ENCODE measurements at places on chromosomes 2 and 18. TPM values are rescaled to one million over a fixed set of nuclear protein-coding genes. Genes with fewer than 3 reads are reported as not detected.

DNA sequence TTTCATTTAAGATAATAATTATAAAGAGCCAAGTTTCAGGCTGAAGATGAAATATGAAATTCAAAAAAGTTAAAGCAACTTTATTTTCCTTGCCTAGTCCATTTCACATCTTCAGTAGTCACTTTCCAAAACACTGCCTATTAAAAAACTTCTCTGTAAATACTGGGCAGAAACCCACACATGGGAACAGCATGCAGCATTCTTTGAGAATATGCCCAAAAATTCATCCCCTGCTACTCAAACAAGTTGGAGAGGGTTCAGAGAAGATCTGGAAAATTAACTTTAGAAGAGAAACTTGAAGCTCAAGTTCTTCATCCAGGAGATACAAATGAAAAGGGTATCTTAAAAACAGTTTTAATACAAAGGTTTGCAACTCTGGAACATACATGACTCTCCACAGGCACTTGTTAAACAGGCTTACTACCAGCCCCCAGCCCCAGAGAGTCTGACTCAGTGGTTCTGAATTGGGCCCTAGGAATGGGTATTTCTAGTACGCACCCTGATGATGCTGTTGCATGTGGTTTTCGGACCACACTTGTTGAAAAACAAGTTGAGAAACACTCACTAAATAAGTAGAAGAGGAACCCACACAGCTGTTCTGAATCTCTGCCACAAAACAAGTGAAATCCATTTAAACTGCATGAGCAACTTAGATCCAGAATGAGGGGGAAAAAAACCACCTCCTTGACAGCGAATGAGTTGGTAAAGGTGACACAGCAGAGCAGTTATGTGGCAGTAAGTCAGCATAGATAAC is 329.1 kb downstream of the SATB2 start:
- no peak for DNase-seq

DNA sequence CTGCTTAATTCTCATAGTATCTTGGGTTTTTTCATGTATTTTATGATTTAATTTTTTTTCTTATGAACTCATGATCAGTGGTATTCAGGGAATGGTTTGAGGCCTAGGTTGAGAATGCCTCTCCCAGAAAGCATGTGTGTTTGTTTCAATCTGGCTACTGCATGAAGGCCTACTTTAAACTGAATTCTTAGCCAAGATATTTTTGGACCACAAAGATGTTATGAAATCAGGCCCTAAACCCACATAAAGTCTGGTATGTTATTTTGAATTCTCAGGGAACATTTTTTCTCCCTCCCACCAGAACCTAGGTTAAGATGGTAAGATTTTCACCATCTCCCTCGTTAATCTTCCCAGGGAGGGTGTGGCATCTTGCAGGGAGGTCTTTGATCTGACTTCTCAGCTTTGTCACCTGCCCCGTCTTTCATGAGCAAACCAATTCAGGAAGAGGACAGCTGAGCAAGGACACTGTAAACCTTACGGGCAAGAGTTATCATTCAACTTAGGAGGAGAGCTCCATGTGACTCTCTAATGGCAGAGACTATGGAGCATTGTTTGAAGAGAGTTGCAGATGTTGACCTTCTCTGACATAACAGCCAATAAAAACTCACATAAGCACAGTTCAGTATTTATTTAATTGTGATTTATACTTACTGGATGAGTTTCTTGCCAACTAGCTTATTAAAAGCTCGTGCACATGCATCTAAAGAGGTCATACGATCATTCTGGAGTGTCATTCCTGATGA is 21.3 kb upstream of the ACKR3 start:
- DNase-seq = no peak

- DNase-seq = no peak
Observed at GRCh38 chr2:2621855-2622254, 290.8 kb upstream of the MYT1L start.

GRCh38 chr2:88265352-88266303 is 95.5 kb downstream of the THNSL2 start:
- peak; percentile 51 for DNase-seq

- no peak for DNase-seq
Observed at GRCh38 chr2:191301971-191302370, 56.8 kb downstream of the MYO1B start.

DNA sequence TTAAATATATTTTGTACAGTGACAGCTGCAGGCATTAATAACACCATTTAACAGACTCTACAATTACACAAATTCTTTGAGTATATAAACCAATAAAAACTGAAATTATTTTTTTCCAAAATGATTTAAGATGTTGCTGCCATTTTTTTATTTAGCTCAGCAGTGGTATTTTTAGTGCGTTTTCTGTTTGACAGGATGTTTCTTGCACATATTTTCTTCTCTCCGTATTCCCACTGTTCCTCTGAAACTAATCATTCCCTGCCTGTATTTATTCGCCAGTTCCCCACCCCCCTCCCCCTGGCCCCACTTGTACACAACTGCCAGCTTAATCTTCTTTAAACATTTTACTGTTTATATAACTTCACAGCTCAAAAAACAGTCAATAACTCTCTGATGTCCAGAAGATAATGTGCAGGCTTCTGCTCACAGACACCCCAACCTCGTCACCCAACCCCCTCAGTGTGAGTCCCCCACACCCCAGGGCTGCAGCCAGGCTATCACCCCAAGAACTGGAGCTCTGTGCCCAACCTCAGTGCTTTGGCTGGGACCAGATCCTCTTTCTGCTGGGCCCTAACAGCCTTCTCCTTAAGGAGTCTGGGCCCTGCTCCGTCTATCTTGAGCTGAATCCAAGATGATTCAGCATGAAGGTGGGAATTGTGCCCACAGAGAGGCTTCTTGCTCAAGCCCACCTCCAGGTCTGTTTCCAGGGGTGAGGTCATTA is 41.6 kb upstream of the MAP4K4 start:
- peak; percentile 17 for DNase-seq

CNGA3 gene
- polyA plus RNA-seq = not detected

- DNase-seq = peak; percentile 13
Observed at GRCh38 chr2:232230560-232230959, 148.0 kb upstream of the ALPP start.

DNA sequence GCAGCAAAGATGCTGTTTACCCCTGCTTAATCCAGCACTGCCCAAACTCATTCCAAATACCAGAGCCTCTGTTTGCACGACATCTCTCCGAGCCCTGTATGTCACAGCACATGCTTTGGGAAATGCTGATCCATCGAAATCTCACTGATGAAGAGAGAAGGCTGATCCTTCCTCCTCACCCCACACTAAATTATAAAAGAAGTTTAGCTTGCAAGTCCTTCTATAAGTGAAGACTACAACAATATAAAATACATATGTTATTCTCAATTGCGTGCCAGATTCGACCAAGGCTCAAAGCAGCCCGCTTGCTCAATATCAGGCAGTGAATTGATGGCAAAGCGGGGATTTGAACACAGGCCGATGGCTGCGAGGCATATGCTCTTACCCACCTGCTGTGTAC is 30.7 kb upstream of the SLC35F6 start:
- no peak for DNase-seq

EIPR1 gene
- polyA plus RNA-seq = 27.4 TPM

MTA3 gene
- polyA plus RNA-seq = 44.3 TPM

DNA sequence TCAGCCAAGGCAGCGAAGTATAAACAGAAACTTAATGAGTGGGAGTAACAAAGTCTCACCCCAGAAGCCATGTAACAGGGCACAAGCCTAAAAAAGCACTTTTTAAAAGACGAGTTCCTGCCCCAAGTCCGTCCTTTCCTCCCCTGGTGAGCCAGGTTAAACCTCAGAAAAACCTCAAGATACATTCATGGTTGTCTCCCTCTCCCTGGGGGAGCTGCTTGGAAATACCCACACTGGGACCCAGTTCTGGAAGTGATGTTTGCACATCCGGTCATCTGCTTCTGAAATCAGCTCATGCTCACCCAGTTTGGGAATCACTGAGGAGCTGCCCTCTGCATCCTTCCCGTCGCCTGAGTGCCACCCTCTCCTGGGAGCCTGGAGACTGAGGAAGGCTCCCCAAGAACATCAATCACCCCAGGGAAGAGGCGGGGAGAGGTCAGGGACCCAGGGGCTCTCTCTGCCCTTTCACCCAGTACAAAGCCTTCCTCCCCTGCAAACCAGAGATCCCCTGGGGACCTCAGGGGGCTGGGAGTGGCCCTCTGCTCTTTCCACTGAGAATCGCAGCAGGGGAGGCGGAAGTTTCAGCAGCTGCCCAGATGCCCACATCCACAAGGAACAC is 150.6 kb upstream of the AGAP1 start:
- DNase-seq = no peak

DNA sequence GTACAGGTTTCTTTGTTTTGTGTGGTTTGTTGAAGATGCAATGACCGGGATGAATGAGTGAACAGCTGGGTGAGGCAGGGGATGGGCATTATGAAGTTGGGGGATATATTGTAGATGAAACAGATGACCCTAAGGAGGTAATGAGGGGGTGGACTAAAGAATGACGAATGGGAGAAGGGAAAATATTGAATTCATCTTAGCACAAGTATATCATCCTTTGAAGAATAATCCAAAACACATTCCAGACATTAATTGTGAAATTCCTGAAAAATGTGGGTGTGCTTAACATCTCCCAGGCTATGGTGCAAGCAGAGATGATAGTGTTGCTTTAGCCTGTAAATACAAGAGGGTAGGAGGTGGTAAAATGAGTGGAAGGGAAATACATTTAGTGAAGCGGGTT is 5.8 kb downstream of the CRIM1 start:
- no peak for DNase-seq

MRPS5 gene
- 55.3 TPM for polyA plus RNA-seq

- no peak for DNase-seq
Observed at GRCh38 chr2:239251971-239252370, 148.8 kb downstream of the HDAC4 start.

DNA sequence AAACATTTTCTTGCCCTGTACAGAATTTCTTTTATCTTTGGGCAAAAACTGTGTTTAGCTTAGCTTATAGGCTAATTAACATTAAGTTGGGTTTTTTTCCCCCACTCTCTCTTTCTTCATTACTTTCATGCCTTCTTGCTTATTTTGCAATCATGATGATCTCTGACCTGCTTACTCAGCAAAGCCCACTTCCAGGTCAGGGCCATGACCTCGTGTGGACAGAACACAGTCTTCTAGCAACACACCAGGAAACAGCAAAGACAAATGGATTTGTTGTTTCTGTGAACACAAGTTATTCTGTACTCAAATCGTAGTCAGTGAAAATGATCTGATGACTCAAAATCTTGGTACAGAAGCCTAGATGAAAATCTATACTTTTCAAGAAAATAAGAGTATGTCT is 60.7 kb downstream of the SPATS2L start:
- no peak for DNase-seq

DNA sequence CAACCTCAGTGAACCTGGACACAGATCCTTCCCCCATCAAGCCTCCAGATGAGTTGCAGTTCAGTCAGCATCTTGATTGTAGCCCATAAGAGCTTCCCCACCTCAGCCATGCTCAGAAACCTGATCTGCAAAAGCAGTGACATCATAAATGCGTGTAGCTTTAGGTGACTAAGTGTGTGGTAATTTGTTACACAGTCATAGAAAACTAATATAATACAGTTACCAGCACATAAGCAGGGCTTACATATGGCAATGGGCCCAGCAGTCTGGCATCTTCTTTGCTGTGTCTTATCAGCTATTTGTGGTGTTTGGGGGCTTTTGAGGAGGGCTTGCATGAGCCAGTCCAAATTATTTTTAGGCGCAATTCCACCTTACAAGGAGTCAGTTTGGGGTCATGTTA is 807.0 kb downstream of the SLC4A3 start:
- DNase-seq = no peak

DNA sequence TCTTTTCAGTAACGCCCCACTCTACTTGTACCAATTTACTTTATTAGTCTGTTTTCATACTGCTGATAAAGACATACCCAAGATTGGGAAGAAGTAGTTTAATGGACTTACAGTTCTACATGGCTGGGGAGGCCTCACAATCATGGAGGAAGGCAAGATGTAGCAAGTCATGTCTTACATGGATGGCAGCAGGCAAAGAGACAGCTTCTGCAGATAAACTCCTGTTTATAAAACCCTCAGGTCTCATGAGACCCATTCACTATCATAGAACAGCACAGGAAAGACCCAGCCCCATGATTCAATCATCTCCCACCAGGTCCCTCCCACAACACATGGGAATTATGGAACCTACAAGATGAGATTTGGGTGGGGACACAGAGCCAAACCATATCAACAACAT is 38.8 kb upstream of the OSBPL6 start:
- DNase-seq = no peak

- DNase-seq = peak; percentile 26
Observed at GRCh38 chr2:30346471-30347169, 100.4 kb upstream of the LCLAT1 start.

SOX11 gene
- polyA plus RNA-seq = 2.5 TPM

GLI2 gene
- polyA plus RNA-seq = 5.3 TPM

GRCh38 chr2:230985519-230986231 is 10.2 kb upstream of the SPATA3 start:
- DNase-seq = no peak

DNA sequence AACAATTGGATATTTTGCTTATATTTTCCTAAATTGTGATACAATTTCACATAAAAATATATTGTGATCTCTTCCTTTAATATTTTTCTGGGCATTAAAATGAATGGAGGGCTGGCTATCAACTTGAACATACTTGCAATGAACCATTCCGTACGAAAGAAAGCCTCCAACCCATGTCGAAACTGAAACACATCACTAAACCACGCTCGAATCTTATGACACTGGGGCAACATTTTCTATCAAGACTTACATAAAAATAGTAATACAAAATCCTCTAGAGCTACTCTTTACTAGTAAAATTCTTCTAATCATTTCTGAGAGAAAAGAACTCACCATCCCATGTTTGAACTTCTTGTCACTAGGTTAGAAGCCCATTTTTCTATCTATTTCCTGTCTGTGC is 132.8 kb upstream of the DOK6 start:
- DNase-seq = no peak

GRCh38 chr2:242041816-242042215 is 172.3 kb downstream of the RTP5 start:
- DNase-seq = no peak

DNA sequence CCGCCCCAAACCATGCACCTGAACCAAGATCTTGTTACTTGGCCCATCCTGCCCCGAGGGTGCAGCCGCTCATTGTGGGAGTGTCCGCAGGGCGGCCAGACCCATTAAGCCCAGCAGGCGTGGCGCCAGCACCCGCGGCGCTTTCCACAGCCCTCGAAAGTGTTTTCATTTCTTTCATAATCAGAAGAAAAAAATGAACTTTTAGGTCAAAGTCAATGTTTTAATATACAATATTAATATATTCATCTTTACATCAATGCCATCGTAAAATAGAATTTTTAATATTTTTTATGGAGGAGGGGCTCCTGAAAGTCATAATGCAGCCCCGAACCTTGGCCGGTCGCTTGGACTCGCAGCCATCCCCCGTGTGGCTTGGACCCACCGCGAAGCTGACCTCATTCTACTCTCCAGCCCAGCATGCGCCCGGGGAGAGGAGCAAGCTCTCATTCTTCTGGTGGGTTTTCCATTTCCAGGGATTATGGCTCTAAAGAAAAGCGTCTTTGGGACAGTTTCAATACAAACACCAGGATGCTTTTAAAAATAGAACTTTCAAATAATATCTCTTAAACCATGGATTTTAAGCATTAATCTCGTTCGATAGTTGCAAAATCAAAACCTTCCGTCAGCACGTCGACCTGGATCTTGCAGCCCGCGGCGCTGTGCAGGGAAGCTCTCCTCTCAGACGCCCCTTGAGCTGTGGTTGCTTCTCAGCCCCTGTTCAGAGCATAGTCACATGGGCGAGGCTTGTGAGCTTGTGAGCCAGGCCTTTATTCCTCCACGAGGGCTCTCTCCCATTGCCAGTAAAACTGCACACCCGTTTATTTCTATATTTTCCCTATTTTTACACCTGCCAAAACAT is 17.2 kb upstream of the ASB1 start:
- DNase-seq = no peak

GRCh38 chr18:76356666-76357065 is 138.4 kb downstream of the ZNF516 start:
- no peak for DNase-seq

Data from hepatocyte (in vitro differentiated cells).